ENCODE measurements at places on chromosomes 11 and 22.

GRCh38 chr11:12900496-12900895 lies 108.6 kb upstream of the RASSF10 start:
- DNase-seq = no peak

GRCh38 chr22:42651134-42651533 lies 1.9 kb upstream of the CYB5R3 start:
- DNase-seq = no peak

DNA sequence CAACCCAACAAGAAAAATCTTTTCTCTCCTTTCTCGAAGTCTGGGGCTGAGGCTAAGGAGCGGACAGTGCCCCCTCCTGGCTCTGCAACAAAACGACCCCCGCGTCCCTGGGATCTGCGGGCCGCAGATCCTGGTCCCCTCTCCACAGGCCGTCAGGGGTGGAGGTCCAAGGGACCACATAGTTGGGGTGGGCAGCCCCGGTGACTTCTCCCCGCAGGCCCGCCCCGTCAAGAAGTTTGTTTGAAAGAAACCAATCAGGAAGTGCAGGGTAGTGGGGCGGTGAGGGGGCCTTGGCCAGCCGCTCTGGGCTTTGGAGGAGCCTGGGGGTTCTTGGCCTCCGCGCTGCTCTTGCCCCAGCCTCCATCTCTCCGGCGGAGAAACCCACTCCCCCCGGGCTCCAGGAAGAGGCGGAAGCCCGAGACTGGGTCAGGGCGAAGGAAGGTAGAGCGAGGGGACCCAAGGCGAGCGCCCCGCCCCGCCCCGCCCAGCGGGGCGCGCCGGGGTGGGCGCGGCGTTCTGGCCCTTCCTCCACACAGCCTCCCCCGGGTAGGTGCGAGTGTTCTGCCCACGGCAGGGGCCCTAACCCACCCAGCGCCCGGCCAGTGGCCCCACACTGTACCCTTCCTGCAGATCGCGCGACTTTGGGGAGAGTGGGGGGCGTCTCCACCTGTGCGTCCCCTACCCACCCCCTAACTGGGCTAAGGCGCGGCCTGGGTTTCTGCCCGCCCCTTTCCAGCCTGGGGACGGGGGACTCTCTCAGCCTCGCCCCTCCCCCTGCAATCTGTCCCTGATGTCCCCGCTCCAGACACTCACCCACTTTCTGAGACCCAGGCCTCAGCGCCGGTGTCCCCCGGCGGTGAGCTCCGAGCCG lies 1.3 kb downstream of the TP53I11 start:
- DNase-seq = no peak

GRCh38 chr11:73137262-73137943 lies 4.7 kb downstream of the FCHSD2 start:
- no peak for DNase-seq

GRCh38 chr11:79546351-79546750 lies 105.5 kb upstream of the TENM4 start:
- DNase-seq = no peak

- no peak for DNase-seq
Observed at GRCh38 chr22:43206509-43207161, 19.7 kb upstream of the TTLL12 start.
